ENCODE measurements at places on chromosomes 3 and 15. TPM values are rescaled to one million over a fixed set of nuclear protein-coding genes. Genes with fewer than 3 reads are reported as not detected.

DNA sequence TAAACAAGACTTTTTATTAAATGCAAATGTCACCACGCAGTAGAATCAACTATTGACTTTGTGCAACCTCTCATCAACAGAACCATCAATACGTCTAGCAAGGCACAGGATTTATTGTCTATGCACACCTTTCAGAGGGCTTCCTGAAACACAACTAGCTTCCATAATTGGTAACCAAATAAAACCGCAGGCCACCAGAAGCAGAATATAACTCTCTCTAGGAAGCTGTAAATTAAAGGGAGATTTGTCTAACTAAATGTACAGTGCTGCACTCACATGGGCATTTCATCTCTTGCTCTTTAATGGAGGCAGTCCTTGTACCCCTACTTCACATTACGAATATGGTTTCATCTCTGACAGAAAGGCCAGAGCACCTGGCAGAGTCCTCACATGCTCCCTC, 93.0 kb downstream of the FHIT start:
- DNase-seq: no peak

- DNase-seq: peak; percentile 18
Measured at GRCh38 chr3:31065765-31066164, 171.3 kb upstream of the GADL1 start.

GRCh38 chr3:123696808-123697207, 112.0 kb upstream of the HACD2 start:
- no peak for DNase-seq

The GP5 gene
- total RNA-seq: 0.11 TPM

- peak; percentile 75 for DNase-seq
Measured at GRCh38 chr3:186746008-186746407, 28.8 kb downstream of the KNG1 start.

The NR2E3 gene
- total RNA-seq: not detected

- DNase-seq: no peak
Measured at GRCh38 chr3:32200992-32201758, 37.3 kb upstream of the CMTM8 start.

The ZIC4 gene
- total RNA-seq: 1.6 TPM

The MME gene
- total RNA-seq: 204 TPM

The CPN2 gene
- not detected for total RNA-seq

The KIF15 gene
- total RNA-seq: 3.9 TPM

The EPHB1 gene
- 1.6 TPM for total RNA-seq

GRCh38 chr3:145865399-145866018, 295.5 kb downstream of the PLOD2 start:
- no peak for DNase-seq

DNA sequence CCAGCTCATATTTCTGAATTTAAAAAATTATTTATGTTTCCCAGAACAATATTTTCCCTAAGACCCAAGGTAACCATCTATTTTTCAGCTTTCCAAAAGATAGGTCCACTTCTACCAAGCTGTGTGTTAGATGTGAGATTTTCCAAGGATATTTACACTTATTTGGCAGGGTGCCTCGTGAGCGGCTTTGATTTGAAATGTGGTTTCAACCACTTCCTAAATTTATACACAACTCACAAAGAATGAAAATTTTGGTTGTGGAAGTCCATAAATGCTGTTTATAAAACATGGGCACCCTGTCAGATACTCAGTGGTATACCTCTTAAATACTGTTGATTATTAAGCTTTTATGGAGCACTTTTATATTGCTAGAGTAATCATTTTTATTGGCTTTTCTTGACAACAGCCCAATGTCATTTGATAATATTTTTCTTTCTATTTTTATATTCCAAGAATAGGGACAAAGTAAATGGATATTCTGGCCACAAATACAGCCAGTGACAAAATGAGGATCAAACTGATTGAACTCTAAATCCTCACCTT, 57.6 kb downstream of the GAP43 start:
- no peak for DNase-seq

- DNase-seq: peak; percentile 36
Measured at GRCh38 chr15:29937956-29938355, 115.7 kb upstream of the TJP1 start.

GRCh38 chr15:27353856-27354255, 382.9 kb downstream of the GABRG3 start:
- peak; percentile 29 for DNase-seq

GRCh38 chr15:94206463-94207167, 24.7 kb upstream of the MCTP2 start:
- peak; percentile 38 for DNase-seq

DNA sequence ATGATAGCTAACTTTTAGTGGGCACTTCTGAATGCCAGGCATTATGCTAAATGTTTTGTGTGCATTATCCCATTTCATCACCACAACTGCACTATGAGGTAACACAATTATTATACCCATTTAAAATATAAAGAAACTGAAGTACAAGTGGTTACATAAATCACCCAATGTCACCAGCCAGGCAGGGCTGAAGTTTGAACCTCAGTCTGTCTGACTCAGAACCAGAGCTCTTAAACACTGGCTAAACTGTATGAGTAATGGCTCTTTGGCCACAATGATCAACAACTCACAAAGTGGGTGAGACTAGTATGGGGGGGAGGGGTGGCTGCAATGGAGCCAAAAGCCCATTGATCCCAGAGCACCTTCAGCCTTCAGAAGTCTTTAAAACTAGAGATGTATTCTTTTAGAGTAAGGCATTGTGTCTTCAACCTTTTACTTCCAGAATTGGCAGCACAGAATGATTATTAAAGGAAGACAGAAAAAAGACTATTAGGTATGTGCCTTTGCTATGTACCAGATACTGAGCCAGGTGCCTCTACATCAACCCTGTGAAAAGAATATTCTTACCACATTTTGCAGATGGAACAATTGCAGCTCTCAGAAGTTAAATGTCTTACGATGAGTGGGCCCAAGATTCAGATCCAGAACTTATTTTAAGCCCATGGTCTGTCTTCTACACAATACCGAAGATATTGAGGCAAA, 166.9 kb downstream of the UACA start:
- peak; percentile 92 for DNase-seq
